NCI-H1105 treated with DMSO at 0.1 percent for 48 hours (cell line): ENCODE measurements at places on chromosomes 7 and 10.

DNA sequence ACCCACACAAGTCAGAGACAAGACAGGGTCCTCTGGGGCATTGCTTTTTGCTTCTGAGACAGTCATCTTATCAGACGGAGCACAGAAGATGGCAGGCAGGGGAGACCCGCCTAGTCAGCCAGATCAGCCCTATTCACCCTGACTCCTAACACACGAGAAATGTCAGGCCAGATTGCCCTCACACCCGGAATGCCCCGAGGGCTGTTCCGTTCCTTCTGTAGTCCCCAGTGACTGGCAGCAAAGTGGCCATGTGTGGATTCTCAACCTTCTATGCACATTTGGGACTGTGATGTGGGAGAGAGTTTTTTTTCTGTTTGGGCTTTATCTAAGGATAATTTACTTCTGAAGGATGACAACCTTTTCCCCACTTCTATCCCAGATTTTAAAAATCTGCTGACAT is 35.5 kb upstream of the TBX20 start:
- DNase-seq = no peak

- DNase-seq = no peak
Observed at GRCh38 chr10:102802920-102803534, 34.2 kb downstream of the CYP17A1 start.

DNA sequence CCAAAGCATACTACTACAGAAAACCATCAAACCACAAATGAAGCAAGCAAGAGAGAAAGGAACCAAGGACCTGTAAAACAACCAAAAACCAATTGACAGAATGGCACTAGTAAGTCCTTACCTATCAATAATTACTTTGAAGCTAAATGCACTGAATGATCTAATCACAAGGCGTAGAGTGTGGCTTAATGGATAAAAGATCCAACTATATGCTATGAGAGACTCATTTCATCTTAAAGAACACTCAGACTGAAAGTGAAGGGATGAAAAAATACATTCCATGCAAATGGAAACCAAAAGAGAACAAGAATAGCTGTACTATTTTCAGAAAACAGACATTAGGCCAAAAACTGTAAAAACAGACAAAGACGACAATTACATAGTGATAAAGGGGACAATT is 70.7 kb downstream of the CRPPA start:
- DNase-seq = no peak

- peak; percentile 43 for DNase-seq
Observed at GRCh38 chr7:18213652-18214051, 186.0 kb upstream of the PRPS1L1 start.

- no peak for DNase-seq
Observed at GRCh38 chr10:6313111-6313895, 110.6 kb downstream of the PFKFB3 start.

- DNase-seq = peak; percentile 52
Observed at GRCh38 chr10:102642736-102643335, 1.4 kb upstream of the TRIM8 start.

DNA sequence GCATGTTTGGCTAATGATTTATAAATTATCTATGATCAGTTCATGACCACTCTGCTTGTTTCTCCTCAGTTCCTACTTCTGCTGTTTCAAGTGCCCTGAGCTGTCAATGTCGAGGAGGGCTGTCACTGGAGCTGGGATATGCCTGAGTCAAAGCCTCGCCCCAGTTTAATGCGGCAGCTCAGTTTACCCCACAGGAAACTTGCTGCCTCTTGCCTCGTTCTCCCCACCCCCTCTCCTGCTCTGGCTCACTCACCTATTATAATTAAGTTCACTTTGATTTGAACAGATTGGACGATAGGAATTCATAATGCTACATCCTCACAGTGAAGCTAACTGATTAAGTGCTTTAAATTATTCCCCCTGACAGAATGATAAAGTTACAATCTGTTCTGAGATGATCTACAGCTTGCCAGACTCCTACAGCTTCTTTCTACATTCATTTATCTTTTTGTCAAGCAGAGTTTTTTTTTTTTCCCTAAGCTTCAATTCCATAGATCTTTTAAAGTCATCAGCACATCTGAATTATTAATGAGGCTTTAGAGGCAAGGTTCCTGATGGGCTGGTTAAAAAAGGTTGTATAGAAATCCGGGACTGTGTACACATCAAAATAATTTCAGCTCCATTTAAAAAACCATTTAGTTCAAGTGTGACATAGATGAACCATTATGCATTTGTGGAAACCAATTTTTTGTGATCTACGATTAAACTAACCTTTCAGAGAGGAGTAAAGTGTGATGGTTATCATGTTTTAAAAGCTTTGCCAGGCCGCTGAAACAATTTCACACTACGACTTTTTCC is 758.3 kb downstream of the KCNMA1 start:
- no peak for DNase-seq

- peak; percentile 9 for DNase-seq
Observed at GRCh38 chr10:81019029-81019890, 481.6 kb downstream of the SH2D4B start.

DNA sequence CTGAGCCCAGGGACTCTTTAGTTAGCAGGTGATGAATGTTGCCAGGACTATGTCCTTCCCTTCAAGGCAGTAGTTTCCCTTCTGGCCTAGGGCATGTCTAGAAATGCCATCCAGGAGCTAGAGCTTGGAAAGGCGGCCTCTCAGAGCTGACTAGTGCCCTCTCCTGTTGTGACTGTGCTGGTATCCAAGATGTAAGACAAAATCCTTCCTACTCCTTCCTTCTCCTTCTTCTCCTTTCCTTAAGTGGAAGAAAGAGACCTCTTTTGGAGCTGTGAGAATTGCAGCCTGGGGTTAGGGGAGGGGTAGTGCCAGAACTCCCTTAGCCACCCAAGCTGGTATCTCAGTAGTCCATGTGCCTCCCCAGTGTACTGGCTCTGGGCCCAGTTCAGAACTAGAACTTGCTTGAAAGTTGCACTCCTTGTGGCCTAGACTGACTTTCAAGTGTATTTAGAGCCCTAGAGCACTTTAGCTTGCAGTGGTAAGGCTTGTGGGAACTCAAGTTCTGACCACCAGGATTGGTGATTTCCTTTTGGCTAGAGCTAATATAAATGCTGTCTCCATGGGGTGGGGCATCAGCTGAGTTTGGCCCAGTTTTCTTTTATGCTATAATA is 118.8 kb downstream of the NPSR1 start:
- no peak for DNase-seq

GRCh38 chr10:49520122-49520775 is 18.7 kb downstream of the ERCC6 start:
- DNase-seq = no peak

DNA sequence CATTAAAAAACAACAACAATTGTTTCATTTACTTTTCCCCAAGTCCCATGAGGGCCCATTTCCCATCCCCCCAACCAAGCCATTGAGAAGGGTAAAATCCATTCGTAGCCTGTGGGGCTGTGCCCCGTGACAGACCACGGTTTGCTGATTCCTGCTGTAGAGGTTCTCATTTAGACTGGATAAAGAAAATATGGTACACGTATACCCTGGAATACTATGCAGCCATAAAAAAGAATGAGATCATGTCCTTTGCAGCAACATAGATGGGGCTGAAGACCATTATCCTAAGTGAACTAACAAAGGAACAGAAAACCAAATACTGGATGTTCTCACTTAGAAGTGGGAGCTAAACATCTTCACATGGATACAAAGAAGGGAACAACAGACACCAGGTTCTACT is 44.9 kb downstream of the ZNF783 start:
- DNase-seq = no peak

DNA sequence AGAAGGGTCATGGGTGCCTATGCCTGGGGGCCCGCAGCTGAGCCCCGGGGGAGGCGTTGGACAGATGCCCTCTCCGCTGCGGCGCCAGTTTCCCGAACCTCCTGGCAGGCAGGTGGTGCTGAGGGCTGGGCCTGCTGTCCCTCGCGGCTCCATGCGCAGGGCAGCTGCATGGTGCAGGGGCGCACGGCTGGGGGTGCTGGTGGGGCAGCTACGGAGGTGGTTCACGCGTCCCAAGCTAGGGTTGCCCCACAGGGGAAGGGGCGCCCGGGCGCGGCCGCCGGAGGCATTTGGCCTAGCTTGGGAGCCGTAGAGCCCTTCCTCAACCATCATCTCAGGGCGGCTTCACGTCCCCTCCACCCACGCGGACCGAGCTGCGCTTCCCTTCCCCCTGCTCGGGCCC is 146.0 kb downstream of the CCDC201 start:
- DNase-seq = no peak

- no peak for DNase-seq
Observed at GRCh38 chr10:119801176-119801575, 71.5 kb downstream of the MCMBP start.

- peak; percentile 12 for DNase-seq
Observed at GRCh38 chr7:115924411-115924810, 106.2 kb downstream of the TFEC start.

DNA sequence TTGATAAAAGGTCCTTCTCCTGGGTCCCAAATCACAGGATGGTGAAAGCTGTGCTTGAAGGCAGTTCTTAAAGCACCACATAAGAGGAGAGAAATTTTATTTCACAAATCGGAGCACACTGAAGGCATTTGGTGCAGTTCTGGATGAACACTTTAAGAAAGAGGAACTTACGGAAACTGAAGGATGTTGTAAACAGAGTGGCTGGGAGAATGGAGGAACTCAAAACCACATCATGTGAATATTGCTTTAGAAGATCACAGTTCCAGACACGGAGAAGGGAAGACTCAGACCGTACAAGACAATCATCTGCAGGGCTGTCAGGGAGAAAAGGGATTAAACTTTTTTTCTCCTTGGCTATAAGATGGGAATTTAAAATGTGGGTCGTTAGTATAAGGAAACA is 9.0 kb upstream of the GPR141 start:
- no peak for DNase-seq

DNA sequence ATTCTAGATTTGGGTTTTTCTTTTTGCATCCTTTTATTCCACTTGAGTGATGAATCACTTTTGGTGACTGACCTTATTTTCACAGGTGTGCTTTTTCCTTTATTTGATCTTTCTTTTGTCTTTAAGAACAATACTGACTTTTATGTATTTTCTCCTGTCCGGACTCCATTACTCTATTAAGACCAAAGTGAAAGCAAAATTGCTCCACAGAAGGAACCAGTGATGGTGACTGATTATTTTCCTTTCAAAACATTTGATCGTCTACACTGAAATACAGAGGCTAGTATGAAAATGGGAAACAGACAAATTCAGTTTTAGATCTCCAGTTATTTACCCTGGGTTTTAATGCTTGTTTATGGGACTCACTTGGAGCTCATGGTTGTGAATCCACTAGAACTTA is 15.5 kb downstream of the EXOC4 start:
- DNase-seq = no peak

- peak; percentile 41 for DNase-seq
Observed at GRCh38 chr10:101018600-101019439, 12.1 kb downstream of the PDZD7 start.

DNA sequence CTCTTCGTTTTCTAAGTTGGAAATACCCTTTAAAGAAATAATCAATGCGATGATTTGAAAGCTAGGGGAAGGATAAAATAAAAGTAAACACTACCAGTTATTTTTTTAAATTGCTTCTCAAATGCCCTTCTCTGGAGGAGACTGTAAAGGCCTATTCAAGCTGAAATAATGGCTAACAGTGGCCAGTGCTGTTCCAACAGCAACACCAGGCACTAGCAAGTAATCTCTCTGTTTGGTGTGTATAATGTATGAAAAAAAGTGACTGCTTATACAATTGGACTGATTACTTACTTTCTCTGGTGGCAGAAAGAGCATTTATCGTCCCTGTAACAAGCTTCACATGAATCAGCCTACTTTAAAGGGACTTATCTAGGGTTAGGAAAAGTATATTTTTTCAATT is 102.7 kb downstream of the CSTF2T start:
- DNase-seq = no peak

GRCh38 chr10:62873866-62874265 is 57.7 kb upstream of the EGR2 start:
- no peak for DNase-seq

DNA sequence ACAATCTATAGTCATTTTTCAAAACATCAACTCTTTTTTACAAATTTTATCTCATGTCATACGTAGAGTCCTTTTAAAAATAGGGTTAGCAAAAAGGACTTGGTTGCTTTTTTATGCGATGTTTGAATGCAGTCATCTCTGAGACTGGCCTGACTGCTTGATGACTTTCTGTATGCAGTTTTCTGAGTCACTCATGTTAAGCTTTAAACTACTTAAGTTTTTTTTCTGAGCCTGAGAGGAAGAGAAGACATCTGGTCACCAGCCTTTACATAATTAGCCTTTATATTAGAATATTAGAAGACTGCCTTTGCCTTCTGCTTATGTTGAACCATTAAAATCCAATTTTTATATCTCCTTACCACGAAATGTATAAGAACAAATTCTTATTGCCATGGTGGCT is 834.4 kb upstream of the MBL2 start:
- no peak for DNase-seq

DNA sequence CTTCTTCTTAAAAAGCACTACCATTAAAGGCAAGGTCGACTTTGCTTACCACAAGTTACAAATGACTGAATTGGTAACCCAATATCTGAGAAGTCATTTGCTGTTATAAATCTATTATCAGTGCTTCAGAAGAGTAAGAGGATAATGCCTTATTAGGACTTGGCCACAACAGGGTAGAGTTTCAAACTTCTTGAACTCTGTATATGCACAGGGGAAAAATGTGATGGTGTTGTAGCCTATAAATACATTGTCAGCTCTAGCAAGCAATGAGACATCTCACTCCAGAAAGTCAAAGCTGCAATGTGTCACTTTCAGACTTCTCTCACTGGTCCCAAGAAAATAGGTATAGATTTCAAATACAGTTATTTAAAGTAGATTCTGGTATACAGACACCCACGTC is 9.3 kb downstream of the TFEC start:
- no peak for DNase-seq

DNA sequence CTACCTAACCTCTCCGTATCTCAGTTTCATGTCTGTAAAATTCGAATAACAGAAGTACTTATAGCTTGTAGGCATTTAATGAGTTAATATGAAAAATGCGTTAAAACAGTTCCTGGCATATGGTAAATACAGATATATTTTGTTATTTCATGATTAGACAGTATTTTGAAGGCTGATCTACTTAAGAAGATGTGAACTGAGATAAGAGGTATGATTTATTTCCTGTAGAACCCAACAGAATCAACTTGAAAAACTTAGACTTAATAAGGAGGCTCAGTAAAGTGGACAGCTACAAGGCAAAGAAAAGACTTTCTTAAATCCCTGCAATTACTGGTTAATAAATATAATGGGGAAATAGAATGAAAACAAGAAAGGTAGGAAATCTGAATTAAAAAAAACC is 103.3 kb downstream of the FANK1 start:
- no peak for DNase-seq

- DNase-seq = peak; percentile 15
Observed at GRCh38 chr7:105866102-105866801, 10.1 kb downstream of the ATXN7L1 start.

- DNase-seq = no peak
Observed at GRCh38 chr7:123944395-123944794, 19.4 kb downstream of the SPAM1 start.

DNA sequence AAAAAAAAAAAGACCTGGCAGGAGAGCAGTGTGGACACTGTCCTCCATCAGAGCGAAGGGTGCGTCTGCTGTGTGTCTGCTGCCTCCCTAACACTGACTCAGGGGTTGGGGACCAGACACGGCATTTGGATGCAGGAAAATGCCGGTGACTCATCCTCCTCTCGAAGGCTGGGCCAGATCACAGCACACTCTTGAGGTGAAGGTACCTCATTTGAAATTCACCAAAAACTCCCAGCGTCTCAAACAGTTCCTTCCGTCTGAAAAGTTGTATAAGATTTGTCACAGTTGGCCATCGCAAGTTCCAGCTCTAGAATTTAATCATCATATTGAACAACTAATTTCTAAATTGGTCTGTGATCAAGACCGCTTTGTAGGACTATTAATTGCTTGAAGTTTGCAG is 118.1 kb upstream of the LYZL2 start:
- DNase-seq = no peak

- no peak for DNase-seq
Observed at GRCh38 chr10:32171204-32171603, 115.0 kb upstream of the KIF5B start.
